ENCODE measurements at places on chromosomes 4 and X. TPM values are rescaled to one million over a fixed set of nuclear protein-coding genes. Genes with fewer than 3 reads are reported as not detected.
A peak's percentile ranks its signal among the peaks of the same experiment; 100 is the strongest.

The ODAM gene
- total RNA-seq: not detected

The DCAF4L1 gene
- 0.08 TPM for total RNA-seq

The PYURF gene
- 43.6 TPM for total RNA-seq

The SLC39A8 gene
- total RNA-seq: 3.1 TPM

The POU3F4 gene
- not detected for total RNA-seq

The DMRTC1 gene
- total RNA-seq: not detected

The ZAR1 gene
- total RNA-seq: not detected

The IL13RA2 gene
- 0.16 TPM for total RNA-seq

The ART3 gene
- total RNA-seq: not detected

- no peak for ATAC-seq
Observed at GRCh38 chr4:54317690-54318089, 88.6 kb downstream of the PDGFRA start.

DNA sequence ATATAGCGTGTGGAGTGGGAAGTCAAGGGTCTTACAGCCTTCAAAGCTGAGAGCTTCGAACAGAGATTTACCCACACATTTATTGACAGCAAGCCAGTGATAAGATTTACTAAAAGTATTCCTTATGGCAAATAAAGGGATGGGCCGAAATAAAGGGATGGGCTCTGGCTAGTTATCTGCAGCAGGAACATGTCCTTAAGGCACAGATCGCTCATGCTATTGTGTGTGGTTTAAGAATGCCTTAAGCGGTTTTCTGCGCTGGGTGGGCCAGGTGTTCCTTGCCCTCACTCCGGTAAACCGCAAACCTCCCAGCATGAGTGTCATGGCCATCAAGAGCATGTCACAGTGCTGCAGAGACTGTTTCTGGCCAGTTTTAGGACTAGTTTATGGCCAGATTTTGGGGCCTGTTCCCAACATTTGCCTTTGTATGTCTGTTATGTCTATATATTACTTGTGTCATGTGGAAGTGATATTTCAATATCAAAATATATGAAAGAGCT lies 53.5 kb downstream of the UGT2B10 start:
- ATAC-seq: no peak

DNA sequence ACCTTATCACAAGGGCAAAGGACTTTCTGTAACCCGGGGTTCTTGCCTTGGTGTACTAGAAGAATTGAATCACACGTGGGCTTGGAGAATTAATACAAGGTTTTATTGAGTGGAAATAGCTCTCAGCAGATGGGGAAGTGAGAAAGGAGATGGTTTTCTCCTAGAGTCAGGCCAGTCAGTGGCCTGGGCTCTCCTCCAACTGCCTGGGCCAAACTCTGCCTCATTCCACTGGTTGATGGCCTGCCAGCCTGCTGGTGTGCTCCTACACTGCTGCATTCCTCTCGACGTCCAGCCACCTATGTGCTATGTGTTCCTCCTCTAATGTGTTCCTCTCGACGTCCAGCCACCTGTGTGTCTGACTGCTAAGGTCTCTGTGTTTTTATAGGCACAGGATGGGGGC lies 35.3 kb upstream of the SPIN2A start:
- no peak for ATAC-seq

DNA sequence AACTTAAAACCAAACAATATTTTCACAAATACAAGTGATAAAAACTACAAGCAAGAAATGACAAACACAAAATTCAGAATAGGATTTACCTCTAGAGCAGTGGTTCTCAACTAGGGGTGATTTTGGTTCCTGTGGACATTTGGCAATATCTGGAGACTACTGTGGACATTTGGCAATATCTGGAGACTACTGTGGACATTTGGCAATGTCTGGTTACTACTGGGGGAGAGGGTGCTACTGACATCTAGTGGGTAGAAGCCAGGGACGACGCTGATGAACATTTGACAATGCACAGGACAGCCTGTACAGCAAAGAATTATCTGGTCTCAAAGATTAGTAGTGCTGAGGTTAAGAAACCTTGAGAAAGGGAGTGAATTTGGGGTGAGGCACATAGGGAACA lies 169.8 kb downstream of the CLCN4 start:
- ATAC-seq: no peak

- no peak for ATAC-seq
Observed at GRCh38 chr4:120855307-120856001, 67.1 kb downstream of the PRDM5 start.

- ATAC-seq: peak; percentile 63
Observed at GRCh38 chr4:128574706-128575105, 234.8 kb upstream of the JADE1 start.

- no peak for ATAC-seq
Observed at GRCh38 chr4:124253080-124253479, 459.5 kb downstream of the ANKRD50 start.

GRCh38 chrX:18983666-18984380 lies at the start of gene PHKA2:
PHKA2 (minus strand) TSS chrX:18984114; CDS start chrX:18983932, 182 bp downstream.
- ATAC-seq: peak; percentile 72

GRCh38 chr4:90855111-90855510 lies 727.9 kb downstream of the CCSER1 start:
- no peak for ATAC-seq

DNA sequence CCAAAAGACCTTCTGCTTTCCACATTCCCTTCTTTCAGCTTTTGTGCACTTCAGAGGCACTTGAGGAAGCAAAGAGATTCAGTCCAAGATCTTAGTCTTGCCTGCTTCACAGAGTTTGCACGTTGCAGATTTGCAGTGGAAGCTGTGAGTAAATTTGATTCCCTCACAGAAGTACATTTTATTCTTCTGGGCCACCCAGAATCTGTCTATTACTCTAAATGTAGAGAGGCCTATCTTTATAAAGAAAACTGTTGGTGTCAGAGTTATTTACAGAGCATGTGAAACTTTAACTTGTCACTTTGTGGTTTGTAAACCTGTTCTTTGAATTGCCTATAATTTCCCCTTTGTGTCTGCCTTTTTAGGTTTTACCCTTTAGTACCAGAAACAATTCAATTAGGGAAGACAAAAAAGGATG lies 15.5 kb downstream of the SPRY1 start:
- no peak for ATAC-seq

DNA sequence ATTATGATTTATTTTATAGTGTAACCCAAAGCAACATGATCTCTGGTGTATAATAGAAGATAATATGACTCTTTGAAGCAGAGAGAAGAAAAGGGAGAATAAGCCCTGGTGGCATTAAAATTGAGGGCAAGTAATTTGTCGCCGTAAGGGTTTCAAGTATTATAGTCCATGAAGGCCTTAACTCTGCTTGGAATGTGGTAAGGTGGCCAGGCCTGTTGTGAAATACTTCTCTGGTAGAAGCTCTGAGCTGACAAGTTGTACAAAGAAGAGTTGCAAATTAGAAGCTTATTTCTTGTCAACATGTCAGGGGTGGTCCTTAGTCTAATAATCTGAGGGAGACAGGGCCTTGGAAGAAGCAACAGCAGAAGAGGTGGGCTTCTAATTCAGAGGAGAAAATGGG lies 151.7 kb upstream of the HHIP start:
- no peak for ATAC-seq

Measured in esophagus mucosa (tissue), 1 donor.